ENCODE measurements at places on chromosomes 3 and 15.
A peak's percentile ranks its signal among the peaks of the same experiment; 100 is the strongest.

DNA sequence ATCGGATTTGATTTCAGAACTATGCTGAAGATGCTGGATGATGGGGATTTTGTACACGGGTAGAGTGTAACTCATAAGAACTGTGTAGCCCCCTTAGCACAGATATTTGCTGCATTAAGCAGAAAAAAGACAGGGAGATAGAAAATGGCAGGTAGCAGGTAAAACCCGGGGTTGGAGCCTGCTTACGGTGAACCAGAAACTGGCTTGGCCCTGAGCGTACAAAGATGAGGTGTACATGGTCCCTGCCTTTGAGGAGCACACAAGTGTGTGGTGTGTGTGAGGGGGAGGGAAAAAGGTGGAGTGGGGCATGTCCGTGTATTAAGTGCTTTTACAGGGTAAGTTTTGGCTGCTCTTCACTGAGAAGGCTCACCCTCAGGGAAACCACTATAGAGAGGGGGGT lies 3.5 kb downstream of the LPP start:
- DNase-seq = no peak

- no peak for DNase-seq
Measured at GRCh38 chr15:81326466-81327212, 2.7 kb upstream of the STARD5 start.

DNA sequence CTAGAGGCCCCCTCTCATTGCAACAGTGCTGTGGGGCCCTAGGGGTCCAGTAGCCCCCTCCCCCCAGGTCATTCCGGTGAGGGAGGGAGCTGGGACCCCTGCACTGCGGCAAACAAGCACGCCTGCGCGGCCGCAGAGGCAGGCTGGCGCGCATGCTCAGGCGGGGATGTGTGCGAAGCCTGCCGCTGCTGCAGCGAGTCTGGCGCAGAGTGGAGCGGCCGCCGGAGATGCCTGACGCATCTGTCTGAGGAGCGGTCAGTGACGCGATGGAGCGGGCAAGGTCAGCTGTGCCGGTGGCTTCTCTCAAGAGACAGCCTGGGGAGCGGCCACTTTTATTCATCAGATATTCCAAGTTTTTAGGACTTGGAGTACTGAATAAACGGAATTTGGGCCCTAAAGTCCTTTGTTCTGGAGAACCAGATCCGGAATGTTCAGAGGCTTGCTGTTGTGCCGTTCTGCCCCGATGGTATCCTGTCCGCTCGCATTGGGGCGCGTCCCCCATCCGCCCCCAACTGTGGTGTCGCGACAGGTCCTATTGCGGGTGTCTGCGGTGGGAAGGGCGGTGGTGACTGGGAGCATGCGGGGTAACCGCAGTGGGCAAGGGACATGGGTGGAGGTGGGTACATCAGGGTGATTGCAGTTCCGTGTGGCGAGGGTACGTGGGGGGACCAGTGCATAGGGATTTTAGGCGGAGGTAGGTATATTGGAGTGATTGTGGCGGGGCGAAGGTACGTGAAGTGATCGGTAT lies at the start of the genes SNRPN and SNURF:
SNRPN (plus strand) TSS at position 205 of the 748 bp plus-strand sequence. CDS start 19,467 bp downstream, outside the sequence.
SNURF (plus strand) TSS at position 205 of the 748 bp plus-strand sequence; CDS start at position 267, 62 bp downstream.
- DNase-seq = peak; percentile 16

- no peak for DNase-seq
Measured at GRCh38 chr15:64763462-64763861, 11.9 kb downstream of the RBPMS2 start.

GRCh38 chr3:177262396-177262795 lies 65.1 kb upstream of the TBL1XR1 start:
- no peak for DNase-seq

DNA sequence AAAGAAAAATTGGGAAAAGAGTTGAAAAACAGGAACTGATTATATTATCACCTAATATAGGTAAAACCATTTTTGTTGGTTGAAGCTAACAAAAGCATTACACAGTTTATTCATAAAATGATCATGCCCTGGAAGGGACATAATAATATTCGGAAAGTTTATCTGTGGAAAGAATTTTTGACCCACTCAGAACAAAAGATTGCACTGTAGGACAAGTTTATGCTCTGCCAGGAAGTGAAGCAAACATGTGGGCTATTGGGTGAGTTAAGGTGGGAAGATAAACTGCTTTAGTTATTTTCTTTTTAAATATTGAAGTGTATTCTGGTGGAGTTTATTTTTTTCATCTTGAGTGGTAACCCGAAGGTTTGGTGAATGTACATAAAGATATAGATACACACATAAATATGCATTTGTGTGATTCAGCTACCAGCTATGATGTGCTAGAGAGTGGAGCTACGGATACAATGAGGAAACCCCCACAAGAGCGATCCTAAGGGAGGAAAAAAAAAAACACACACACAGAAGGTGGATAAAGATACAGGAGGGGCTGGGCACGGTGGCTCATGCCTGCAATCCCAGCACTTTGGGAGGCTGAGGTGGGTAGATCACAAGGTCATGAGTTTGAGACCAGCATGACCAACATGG lies 506.4 kb upstream of the THBS1 start:
- DNase-seq = no peak

- no peak for DNase-seq
Measured at GRCh38 chr3:39121621-39122020, 14.1 kb downstream of the TTC21A start.

GRCh38 chr3:132255041-132255745 lies 62.0 kb upstream of the ACP3 start:
- peak; percentile 50 for DNase-seq

Measured in fibroblast of skin of left quadriceps (primary cell).